ENCODE measurements at places on chromosomes 2 and 18.

DNA sequence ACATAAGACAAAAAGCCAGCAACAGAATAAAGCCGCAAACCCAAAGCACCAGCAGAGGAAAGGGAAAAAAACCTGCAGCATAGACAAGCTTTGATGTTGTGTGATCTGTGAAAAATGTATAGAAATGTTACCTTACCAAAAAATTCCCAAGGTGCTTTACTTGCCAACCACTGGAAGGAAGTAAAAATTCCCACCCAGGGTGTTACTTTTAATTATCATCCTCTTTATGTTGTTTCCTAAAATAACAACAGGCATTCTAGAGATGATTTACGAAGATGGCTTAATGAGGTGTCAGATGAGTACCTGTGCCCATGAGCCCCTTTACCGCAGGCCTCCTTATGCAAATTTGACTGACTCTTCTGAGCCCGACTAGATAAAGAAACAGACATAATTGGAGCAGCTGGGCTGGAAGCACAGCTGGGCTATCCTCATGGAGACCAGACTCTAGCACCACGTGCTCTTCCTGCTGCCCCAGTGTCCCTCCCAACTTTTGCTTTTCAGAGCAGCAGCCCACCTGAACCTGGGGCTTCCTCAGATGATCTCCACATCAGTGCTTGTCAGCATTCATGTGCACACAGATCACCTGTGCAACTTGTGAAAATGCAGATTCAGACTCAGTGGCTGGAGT, 41.5 kb downstream of the SRSF7 start:
- DNase-seq, result no peak

- no peak for DNase-seq
These were observed 63.5 kb downstream of the STAT4 start for GRCh38 chr2:191087311-191087710.

GRCh38 chr18:50694147-50694546, 125.7 kb downstream of the MRO start:
- DNase-seq, result no peak

DNA sequence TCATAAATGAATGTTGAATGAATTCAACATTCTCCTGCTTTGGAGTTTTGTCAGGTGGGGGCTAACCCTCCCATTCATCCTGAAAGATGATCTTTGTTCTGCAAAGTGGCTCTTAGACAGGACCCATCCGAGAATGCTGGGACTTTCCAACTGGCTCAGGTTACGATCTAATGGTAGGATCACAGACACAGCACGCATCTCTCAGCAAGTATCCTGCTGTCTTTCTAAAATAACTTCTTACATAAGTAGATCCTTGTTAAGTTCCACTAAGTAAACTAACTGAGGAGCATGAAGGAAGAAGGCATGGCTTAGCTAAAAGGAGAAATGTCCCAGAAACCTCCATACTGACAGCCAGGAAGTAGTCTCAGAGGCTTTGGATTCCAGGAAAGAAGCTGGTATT, 23.7 kb downstream of the CYP27A1 start:
- no peak for DNase-seq

- DNase-seq, result no peak
These were observed 140.2 kb downstream of the MTCL1 start for GRCh38 chr18:8845506-8845905.

- DNase-seq, result no peak
These were observed 3.5 kb downstream of the CTDP1 start for GRCh38 chr18:79682894-79683625.

DNA sequence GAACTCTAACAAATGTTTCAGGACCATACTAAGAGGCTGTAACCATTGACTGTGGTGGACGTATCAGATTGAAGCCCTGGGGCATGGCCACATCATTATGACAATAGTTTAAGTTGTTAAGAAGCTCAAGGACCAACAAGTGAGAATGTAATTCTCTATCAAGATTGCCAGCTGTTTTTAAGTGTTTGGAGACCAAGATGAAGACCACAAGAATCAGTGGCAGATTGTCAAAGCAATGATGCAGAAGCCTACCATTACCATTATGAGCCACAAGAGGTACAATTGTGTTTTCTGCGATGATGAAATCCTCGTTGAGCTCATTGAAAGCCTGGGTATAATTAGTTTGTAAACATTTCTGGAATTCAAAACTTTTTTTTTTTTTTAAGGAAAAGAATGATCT, 261.1 kb upstream of the ZEB2 start:
- no peak for DNase-seq

- DNase-seq, result no peak
These were observed 672.5 kb downstream of the MBD2 start for GRCh38 chr18:53551868-53552426.

DNA sequence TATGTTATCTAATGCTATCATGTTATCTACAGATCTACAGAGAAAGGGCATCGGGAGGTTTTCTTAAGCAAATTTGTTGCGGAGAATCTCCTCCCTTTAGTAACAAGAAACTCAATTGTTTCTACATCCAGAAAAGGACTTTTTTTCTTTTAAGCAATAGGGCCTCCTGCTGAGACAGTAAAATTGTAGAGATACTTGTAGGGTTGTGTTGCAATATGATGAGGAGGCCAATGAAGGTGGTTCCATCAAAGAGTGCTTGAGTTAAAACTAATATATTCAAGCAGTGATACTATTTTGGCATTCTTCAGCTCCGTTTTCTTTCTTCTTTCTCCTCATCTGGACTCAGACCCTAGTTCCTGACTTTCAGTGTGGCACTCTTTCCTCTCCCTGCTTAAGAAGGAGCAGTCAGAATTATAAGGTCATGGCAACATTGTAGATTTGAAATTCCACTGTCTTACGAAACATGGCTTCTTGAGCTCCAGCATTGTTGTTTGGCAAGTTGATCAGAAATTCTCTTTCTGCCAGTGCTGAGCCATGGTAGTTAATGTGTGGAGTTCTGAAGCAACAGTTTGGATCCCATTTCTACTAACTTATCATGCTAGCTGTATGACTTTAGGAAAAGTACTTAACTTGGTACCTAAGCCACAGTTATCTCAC, 202.0 kb upstream of the SLC14A2 start:
- no peak for DNase-seq
